ENCODE measurements at places on chromosomes 6 and 20. TPM values are rescaled to one million over a fixed set of nuclear protein-coding genes. Genes with fewer than 3 reads are reported as not detected.

The CENPW gene
- 2.3 TPM for total RNA-seq

The DEFB124 gene
- total RNA-seq: not detected

The RIPOR3 gene
- 10.6 TPM for total RNA-seq

The SIRPB1 gene
- 1.2 TPM for total RNA-seq

The ALDH5A1 gene
- 0.15 TPM for total RNA-seq

The NRN1 gene
- total RNA-seq: 0.83 TPM

The MOCS1 gene
- 17.9 TPM for total RNA-seq

The POPDC3 gene
- 22.5 TPM for total RNA-seq

The ERVFRD-1 gene
- not detected for total RNA-seq

The PLCB4 gene
- total RNA-seq: 9.3 TPM

The CST3 gene
- 383 TPM for total RNA-seq

The KCNB1 gene
- total RNA-seq: not detected

The SLC24A3 gene
- total RNA-seq: not detected

The WDR46 gene
- 86.5 TPM for total RNA-seq

The PSMB1 gene
- total RNA-seq: 175 TPM

The TRDN gene
- not detected for total RNA-seq

The MYO6 gene
- total RNA-seq: 18.6 TPM

The ENPP4 gene
- 0.50 TPM for total RNA-seq

The KCNK5 gene
- not detected for total RNA-seq

The APMAP gene
- total RNA-seq: 121 TPM

All from smooth muscle cell of trachea (primary cell).